ENCODE measurements at places on chromosomes 12 and 14.

DNA sequence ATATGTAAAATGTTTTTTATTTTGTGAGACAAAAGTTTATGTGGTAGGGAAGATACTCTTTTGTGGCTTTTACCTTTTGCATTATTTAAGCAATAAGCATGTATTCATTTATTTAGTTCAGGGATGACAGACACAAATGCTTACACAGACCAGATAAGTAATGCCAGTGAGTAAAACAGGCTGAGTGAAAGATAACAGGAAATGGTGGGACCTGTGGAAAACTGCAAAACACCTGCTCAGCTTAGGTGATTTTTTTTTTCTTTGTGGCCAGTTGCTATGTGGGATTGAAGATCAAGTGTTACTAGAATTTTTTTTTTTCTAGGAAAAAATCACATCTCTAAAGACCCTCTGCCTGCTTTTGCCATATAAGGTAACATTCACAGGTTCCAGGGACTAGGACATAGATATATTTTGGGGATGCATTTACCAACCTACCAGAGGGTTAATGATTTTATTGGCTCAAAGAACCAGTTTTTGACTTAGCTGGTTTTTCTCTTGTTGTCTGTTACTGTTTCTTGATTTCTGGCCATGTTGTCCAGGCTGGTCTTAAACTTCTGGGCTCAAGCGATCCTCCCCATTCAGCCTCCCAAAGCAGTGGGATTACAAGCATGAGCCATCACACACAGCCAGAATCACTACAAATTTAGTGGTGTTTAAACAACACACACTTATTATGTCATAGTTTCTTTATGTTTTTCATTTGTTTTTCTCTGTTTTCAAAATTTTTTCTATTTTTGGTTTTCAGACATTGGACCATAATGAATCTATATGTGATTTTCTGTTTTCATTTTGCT lies 9.8 kb downstream of the PSMA6 start:
- DNase-seq: no peak

GRCh38 chr12:89181271-89181920 lies 170.9 kb downstream of the DUSP6 start:
- no peak for DNase-seq

DNA sequence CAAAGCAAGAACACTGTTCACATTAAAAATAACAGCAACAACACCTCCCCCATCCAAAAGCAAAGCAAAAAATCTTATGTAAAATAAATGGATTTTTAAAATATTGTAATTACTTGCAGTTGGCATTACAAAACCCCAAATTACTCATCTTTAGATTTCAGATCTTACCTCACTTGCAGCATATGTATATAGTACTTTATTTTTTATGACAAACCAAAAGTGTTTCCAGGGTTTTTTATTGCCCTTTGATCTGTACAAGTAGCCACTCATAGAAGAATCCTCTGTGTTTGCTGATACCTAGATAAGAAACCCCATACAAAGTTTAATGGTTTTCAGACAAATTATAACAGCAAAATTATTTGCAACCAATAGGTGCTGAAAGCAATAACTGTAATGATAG lies 12.2 kb upstream of the NR2C1 start:
- no peak for DNase-seq

DNA sequence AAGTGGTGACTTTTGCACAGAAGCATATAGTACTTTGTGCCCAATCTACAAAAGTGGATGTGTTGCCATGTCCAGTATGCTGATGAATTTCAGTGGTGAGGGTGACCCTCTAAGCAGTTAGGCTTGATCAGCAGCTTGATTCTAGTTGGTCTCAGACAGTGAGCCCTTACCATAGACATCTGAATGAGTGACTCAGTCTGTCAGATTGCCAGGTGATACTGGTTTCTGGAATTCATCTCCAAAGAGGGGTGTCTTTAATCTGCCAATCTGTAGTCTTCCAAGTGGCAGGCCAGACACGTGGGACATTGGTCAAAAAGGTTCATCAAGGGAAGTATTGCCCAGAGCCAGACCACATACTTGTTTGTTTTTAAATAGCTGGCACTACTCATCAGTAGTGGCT lies 187.4 kb upstream of the SLC16A7 start:
- DNase-seq: no peak

DNA sequence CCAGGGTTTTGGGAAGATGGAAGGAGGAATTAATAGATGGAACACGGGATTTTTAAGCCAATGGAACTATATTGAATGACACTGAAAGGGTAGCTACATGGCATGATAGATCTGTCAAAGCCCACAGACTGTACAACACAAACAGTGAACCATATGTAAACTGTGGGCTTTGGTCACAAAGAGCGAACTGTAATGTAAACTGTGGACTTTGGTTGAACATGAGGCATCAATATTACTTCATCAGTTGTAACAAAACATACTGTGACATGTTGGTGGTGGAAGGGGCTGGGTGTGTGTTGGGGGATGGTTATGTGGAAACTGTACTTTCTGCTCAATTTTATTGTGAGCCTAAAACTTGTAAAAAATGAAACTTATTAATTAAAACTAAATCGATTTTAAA lies 210.6 kb upstream of the HMGA2 start:
- no peak for DNase-seq

GRCh38 chr14:90301122-90301521 lies 30.6 kb downstream of the NRDE2 start:
- no peak for DNase-seq

All from suprapubic skin (tissue), 4 donors.